HT-29 (cell line): ENCODE measurements at places on chromosomes 11 and 22. TPM values are rescaled to one million over a fixed set of nuclear protein-coding genes. Genes with fewer than 3 reads are reported as not detected.

OR52A1 gene
- not detected in 2 replicates for total RNA-seq

POU2AF3 gene
- 14.5 and 23.0 TPM in 2 replicates for total RNA-seq

TRIM34 gene
- total RNA-seq: 2.8 and 4.7 TPM in 2 replicates

GRCh38 chr11:72238492-72239312 lies 5.3 kb downstream of the PHOX2A start:
- no peak for DNase-seq

GRCh38 chr11:117953024-117953671 lies 23.9 kb upstream of the TMPRSS13 start:
- no peak for DNase-seq

- DNase-seq: no peak
These were observed 402.3 kb upstream of the NARS2 start for GRCh38 chr11:78977009-78977408.

DNA sequence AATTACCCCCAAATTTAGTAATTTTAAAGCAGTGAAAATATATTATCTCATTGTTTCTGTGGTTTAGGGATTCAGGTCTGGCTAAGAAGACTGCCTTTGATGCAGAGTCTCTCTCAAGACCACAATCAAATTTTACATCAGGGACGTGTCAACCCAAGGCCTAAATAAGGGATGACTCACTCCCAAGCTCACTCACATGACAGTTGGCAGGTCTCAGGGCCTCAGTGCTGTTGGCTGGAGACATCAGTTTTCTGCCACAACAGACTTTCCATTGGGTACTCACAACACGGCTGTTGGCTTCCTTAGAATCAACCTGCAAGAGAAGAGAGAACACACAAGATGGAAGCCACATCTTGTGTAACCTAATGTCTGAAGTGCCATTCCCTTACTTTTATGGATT lies 377.3 kb downstream of the FAM181B start:
- no peak for DNase-seq

- DNase-seq: peak; percentile 89
These were observed 31.2 kb upstream of the TRIM29 start for GRCh38 chr11:120168960-120169681.

DNA sequence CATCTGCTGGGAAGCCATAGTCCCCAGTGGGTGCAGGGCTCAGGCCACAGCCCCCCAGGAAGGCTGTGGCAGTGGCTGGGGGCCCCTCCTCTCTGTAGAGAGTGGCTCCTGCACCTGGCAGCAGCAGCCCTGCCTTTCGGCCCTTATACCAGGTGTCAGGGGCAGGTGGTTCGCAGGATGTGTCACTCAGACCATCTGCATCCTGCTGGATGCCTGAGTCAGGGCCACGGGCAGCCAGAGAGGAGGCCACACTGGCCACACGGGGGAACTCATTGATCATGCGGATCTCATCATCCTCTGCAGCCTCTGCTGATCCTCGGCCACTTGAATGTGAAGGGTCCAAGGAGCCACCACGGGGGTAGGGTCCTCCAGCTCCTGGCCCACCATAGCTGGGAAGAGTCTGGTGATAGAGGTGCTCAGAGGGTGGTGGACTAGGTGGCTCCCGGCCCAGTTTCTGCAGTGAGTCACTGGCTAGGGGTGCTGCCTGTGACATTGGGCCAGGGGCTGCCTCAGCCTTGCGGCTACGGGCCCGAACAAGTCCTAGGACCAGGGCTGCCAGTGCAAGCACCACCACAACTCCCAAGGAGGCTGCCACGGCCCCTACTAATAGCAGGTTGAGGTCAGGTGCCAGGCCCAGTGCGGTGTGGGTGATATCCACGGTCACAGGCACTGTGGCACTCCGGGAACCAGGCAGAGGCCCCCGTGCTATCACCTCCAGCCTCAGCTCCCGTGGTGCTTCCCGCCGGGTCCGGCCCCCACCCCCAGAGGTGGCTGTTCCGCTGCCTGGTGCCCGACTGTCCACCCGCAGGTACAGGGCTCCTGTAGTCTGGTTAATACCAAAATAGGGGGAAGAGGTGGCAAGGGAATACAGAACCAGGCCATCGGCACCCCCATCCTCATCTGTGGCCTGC lies 3.3 kb upstream of the TPP1 start:
- DNase-seq: no peak

DNA sequence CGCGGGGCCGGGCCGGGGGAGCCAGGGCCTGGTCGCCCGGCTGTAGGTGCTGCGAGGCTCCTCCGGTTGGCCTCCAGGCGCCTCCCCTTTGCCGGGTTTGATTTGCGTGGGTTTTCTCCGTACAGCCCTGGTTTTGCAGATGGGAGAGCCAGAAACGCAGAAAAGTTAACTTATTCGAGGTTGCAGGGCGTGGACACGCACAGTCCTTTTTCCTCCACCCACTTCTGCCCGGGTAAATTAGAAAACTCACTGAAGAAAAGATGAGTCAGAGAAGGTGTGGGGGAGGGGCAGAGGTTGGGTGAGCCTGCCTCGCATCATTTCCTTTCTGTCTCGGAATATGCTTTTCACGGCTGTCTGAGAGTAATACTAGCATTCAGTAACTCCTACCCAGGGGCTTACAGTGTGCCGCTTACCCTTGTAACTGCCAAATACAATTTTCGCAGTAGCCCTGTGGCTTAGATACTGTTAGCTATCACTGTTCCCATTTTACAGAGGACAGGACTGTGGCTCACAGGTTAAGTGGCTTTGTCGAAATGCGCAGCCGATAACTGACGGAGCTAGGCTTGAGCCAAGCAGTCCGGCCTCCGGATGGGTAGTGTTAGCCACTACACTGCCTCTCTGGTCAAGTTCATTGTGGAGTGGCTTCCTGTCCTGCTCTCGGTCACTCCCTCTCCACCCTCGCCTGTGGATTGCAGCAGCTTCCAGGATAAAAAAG lies 812 bp downstream of the FADD start:
- DNase-seq: peak; percentile 93

- DNase-seq: no peak
These were observed 130.6 kb downstream of the BRD1 start for GRCh38 chr22:49697047-49697446.
